ENCODE measurements at places on chromosomes 7 and 10.

DNA sequence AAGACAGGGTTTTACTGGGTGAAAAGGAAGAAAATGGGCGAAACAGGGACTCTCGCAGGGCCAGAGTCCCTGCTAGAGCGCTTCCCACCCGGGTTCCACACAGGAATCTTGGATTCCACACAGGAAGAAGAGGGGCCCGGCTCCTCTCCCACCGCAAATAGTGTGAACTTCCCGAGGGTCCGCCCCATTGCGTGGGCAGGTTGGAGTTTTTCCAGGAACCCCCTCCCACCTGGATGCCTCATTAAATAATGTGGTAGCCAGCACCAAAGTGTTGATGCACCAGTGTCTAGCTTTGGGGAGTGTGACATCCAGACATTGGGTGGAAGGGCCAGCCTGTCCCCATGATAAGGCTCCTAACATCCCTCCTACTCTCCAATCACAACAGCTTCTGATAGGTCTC, 330.3 kb upstream of the ZNF32 start:
- no peaks in the 10 kb centered on the region for H3K36me3 ChIP-seq
- H3K4me1 ChIP-seq = no peaks in the 10 kb centered on the region
- no peak for DNase-seq
- no peak overlapping the region for H3K4me3 ChIP-seq
- H3K27ac ChIP-seq = no peak overlapping the region
- no peaks in the 10 kb centered on the region for H3K27me3 ChIP-seq

- no peaks in the 10 kb centered on the region for H3K4me1 ChIP-seq
- no peak overlapping the region for H3K27ac ChIP-seq
- H3K27me3 ChIP-seq = no peaks in the 10 kb centered on the region
- DNase-seq = no peak
Observed at GRCh38 chr7:121228779-121229178, 100.0 kb upstream of the WNT16 start.

GRCh38 chr7:120792861-120793130, 65.1 kb downstream of the TSPAN12 start:
- no peak overlapping the region for H3K4me3 ChIP-seq
- DNase-seq = no peak
- H3K27ac ChIP-seq = no peak overlapping the region
- H3K36me3 ChIP-seq = no peaks in the 10 kb centered on the region
- H3K27me3 ChIP-seq = no peaks in the 10 kb centered on the region

DNA sequence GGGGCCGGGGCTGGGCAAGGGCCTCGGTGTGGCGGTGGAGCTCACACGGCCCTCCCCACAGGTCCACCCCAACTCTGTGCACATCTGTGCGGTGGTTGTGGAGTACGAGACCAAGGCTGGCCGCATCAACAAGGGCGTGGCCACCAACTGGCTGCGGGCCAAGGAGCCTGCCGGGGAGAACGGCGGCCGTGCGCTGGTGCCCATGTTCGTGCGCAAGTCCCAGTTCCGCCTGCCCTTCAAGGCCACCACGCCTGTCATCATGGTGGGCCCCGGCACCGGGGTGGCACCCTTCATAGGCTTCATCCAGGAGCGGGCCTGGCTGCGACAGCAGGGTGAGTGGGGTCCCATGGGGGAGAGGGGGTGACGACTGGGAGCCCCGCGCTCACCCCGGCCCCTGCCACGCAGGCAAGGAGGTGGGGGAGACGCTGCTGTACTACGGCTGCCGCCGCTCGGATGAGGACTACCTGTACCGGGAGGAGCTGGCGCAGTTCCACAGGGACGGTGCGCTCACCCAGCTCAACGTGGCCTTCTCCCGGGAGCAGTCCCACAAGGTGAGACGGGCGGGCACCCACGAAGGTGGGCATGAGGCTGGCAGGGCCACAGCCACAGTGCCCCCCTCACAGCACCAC, 8.8 kb downstream of the TMEM120A start:
- H3K27ac ChIP-seq = no peak overlapping the region
- H3K4me3 ChIP-seq = no peak overlapping the region

DNA sequence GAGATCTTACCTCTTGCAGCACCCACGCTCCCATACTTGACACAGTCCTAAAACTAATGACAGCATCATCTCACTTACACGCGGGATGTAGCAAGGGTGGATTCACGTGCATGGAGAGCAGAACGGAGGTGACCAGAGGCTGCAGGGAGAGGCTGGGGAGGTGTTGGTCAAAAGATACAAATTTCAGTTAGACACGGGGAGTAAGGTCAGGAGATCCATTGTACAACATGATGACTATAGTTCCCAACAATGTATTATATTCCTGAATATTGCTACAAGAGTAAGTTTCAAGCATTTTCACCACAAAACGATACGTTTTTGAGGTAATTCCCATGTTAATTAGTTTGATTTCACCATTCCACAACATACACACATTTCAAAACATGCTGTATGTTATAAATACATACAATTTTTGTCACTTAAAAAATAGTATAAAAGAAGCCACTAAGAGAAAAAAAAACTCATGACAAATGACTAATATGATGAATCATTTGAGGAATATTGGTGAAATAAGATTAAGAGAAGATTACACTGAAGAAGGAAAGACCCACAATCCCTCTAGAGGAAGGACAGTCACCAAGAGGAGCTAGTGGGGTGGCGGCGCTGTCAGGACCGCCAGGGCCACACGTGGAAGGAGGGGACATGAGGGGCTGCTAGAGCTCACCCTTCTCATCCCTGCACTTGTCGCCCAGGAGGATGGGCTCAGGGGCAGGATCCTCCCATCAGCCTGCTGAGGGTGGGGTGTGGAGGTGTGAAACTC, 49.4 kb upstream of the EGFR start:
- no peaks in the 10 kb centered on the region for H3K27me3 ChIP-seq
- no peaks in the 10 kb centered on the region for H3K4me1 ChIP-seq
- H3K36me3 ChIP-seq = no peaks in the 10 kb centered on the region
- DNase-seq = no peak
- no peak overlapping the region for H3K4me3 ChIP-seq
- H3K27ac ChIP-seq = no peak overlapping the region

- H3K27me3 ChIP-seq = no peaks in the 10 kb centered on the region
- H3K4me1 ChIP-seq = no peaks in the 10 kb centered on the region
- no peak for DNase-seq
- H3K36me3 ChIP-seq = no peaks in the 10 kb centered on the region
- no peak overlapping the region for H3K27ac ChIP-seq
Observed at GRCh38 chr7:22913158-22913557, 90.5 kb upstream of the TOMM7 start.

DNA sequence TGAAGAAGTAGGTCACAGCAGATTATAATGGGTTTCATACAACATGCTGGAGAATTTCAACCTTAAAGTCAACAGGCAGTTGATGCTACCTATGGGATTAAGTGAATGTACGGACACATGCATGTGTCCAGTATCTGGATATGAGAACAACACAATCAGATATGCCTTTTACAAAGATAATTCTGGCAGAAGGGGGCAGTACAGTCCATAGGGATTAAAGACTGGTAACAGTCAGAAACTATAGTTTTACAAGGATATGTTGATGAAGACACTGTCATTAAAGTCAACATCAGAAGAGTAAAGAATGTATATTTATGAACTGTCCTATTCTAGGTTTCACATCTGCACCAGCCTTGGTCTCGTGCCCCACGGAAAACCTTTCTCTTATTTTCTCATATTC, 41.5 kb downstream of the ANKMY2 start:
- peaks cover 95% of the 10 kb centered on the region for H3K36me3 ChIP-seq
- H3K27ac ChIP-seq = no peak overlapping the region
- no peaks in the 10 kb centered on the region for H3K27me3 ChIP-seq
- H3K4me1 ChIP-seq = no peaks in the 10 kb centered on the region

DNA sequence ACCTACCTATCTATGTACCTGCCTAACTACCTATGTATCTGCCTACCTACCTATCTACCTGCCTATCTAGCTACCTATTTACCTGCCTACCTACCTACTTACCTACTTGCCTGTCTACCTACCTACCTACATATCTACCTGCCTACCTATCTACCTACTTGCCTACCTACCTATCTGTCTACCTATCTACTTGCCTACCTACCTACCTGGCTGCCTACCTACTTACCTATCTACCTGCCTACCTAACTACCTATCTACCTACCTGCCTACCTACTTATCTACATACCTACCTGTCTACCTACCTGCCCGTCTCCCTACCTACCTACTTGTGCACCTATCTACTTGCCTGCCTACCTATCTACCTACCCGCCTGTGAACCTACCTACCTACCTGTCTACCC, 68.7 kb upstream of the NPTX2 start:
- H3K27me3 ChIP-seq = no peaks in the 10 kb centered on the region
- no peaks in the 10 kb centered on the region for H3K36me3 ChIP-seq
- H3K27ac ChIP-seq = no peak overlapping the region
- no peak for DNase-seq

GRCh38 chr7:17168416-17168815, 130.0 kb upstream of the AHR start:
- no peaks in the 10 kb centered on the region for H3K36me3 ChIP-seq
- no peak for DNase-seq
- no peaks in the 10 kb centered on the region for H3K27me3 ChIP-seq
- H3K27ac ChIP-seq = no peak overlapping the region
- no peaks in the 10 kb centered on the region for H3K4me1 ChIP-seq

GRCh38 chr10:14547816-14548215, 217.1 kb upstream of the FRMD4A start:
- DNase-seq = no peak
- no peaks in the 10 kb centered on the region for H3K36me3 ChIP-seq
- no peak overlapping the region for H3K4me3 ChIP-seq
- no peak overlapping the region for H3K27ac ChIP-seq
- H3K4me1 ChIP-seq = no peaks in the 10 kb centered on the region
- no peaks in the 10 kb centered on the region for H3K27me3 ChIP-seq

- H3K27me3 ChIP-seq = no peaks in the 10 kb centered on the region
- H3K4me1 ChIP-seq = peaks cover 19% of the 10 kb centered on the region
- no peak for DNase-seq
- no peak overlapping the region for H3K27ac ChIP-seq
Observed at GRCh38 chr10:8301831-8302230, 247.3 kb downstream of the GATA3 start.

GRCh38 chr7:25565949-25566348, 337.7 kb upstream of the NPVF start:
- H3K36me3 ChIP-seq = no peaks in the 10 kb centered on the region
- no peak overlapping the region for H3K4me3 ChIP-seq
- no peak overlapping the region for H3K27ac ChIP-seq
- no peak for DNase-seq
- no peaks in the 10 kb centered on the region for H3K27me3 ChIP-seq
- H3K4me1 ChIP-seq = peaks cover 3% of the 10 kb centered on the region

DNA sequence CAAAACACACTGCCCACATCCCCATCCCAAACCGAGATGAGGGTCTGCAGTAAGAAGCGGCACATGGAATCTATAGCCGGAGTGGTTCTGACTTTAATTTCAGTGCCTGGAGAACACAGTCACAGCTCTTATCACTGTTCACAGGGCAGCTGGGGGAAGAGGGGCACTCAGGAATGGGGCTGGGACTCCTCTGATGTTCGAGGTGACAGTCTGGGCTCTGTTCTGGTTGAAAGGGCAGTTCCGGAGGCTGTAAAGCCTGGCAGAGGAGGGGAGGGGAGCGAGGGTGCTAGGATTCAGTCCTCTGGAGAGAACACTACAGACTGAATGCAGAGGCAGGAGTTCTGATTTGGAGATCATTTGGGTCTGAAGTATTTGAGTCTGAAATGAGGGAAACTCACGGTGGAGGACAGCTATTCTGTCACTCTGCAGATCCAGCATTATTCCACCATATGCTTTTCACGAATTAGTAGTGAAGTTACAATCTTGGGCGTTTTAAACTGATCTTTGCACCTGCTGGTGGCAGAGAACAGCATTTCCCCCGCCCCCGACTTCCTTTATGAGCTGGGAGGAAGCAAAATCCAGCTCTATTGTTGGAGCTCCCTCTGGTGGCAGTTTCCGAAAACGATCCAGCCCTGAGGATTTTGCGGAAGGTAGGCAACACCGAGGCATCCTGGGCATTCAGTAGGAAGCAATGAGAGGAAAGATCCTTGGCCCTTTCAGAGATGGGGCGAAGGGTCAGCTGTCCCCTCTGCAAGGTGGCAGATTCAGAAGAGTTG, 22.7 kb upstream of the KCNK18 start:
- H3K27ac ChIP-seq = no peak overlapping the region
- H3K4me1 ChIP-seq = peaks cover 8% of the 10 kb centered on the region
- H3K27me3 ChIP-seq = peaks cover 87% of the 10 kb centered on the region
- no peak for DNase-seq
- H3K4me3 ChIP-seq = peak overlapping the region; percentile 41
- H3K36me3 ChIP-seq = no peaks in the 10 kb centered on the region

DNA sequence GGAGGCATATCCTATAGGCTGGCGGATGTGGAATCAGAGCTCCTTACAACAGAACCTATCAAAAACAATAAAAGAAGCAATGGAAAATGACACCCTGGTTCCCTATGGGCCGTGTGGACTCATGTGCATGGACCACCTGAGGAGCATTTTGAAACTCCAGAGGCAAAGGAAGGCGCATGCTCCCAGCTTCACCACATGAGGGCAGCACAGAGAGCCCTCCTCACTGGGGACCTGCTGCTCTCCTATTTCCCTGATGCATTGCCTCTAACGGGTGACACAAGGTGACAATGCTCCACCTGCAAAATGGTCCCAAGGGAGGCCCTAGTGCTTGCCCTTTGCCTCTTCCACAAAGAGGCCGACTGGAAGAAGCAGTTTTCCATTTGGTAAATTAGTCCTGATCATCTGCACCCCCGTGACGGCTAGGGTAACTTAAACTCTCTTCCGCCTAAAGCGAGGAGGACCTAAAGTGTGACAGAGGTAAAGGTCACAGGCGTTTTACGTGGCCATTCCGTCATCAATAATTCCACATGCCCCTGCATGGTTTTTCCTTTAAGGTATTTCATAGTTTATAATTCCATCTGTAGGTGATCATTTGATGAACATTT, 67.7 kb downstream of the GPAM start:
- no peaks in the 10 kb centered on the region for H3K36me3 ChIP-seq
- H3K27ac ChIP-seq = no peak overlapping the region
- no peak for DNase-seq
- H3K4me3 ChIP-seq = no peak overlapping the region
- H3K4me1 ChIP-seq = no peaks in the 10 kb centered on the region

- no peak overlapping the region for H3K27ac ChIP-seq
- H3K27me3 ChIP-seq = no peaks in the 10 kb centered on the region
- no peaks in the 10 kb centered on the region for H3K36me3 ChIP-seq
- H3K4me1 ChIP-seq = no peaks in the 10 kb centered on the region
- DNase-seq = no peak
Observed at GRCh38 chr7:22876986-22877729, 54.5 kb upstream of the TOMM7 start.

- DNase-seq = no peak
- no peaks in the 10 kb centered on the region for H3K4me1 ChIP-seq
- H3K27ac ChIP-seq = peak overlapping the region; percentile 59
- peaks cover 55% of the 10 kb centered on the region for H3K27me3 ChIP-seq
Observed at GRCh38 chr10:99467236-99467999, 37.0 kb upstream of the GOT1 start.

DNA sequence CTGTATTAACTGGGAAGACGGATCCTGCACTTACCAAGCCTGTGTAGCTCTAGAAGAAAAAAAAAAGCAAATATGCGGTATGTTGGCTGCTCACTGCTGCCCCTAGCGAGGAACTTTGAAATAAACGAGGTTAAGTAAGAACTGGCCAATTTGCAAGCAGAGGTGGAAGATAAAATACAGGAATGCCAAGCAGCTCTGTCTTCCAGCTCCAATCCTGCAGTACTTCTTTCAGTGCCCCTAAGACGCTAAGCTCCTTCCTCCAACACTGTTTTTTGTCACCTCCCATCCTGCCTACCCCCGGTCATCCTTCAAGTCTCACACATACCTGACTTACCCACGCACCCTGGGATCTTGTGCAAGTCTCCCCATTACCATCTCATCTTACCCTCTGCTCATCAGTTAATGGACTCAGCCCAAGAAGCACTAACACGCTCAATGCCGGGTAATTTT, 809 bp downstream of the C10orf143 start:
- H3K36me3 ChIP-seq = no peaks in the 10 kb centered on the region
- H3K27me3 ChIP-seq = no peaks in the 10 kb centered on the region
- H3K4me3 ChIP-seq = peak overlapping the region; percentile 77
- DNase-seq = peak; percentile 59

Data from esophagus squamous epithelium (tissue), 5 donors.